ENCODE measurements at places on chromosomes 5 and 9. TPM values are rescaled to one million over a fixed set of nuclear protein-coding genes. Genes with fewer than 3 reads are reported as not detected.

- DNase-seq, result no peak
Measured at GRCh38 chr9:13919401-13919800, 394.5 kb downstream of the NFIB start.

GRCh38 chr9:131402738-131403492, 9.0 kb downstream of the PRRC2B start:
- DNase-seq, result peak; percentile 89

DNA sequence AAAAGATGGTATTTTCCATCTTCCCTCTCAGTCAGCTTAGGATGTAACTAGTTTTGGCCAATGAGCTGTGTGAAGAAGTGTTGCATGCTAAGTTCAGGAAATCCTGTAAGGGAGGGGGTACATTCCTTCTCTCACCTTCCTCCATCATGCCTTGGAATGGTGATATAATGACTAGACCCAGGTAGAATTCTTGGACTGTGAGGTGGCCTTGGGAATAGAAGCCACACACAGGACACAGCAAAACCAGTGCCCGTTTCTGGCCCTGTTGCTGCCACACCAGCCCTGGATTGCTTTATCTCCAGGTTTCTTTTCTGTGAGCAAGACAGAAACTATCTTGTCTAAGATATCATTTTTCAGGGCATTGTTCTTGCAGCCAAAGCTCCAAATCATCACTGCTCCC, 10.5 kb upstream of the ZNF354A start:
- DNase-seq, result no peak

- DNase-seq, result peak; percentile 93
Measured at GRCh38 chr5:65721050-65721719, 724 bp downstream of the SGTB start.

DNA sequence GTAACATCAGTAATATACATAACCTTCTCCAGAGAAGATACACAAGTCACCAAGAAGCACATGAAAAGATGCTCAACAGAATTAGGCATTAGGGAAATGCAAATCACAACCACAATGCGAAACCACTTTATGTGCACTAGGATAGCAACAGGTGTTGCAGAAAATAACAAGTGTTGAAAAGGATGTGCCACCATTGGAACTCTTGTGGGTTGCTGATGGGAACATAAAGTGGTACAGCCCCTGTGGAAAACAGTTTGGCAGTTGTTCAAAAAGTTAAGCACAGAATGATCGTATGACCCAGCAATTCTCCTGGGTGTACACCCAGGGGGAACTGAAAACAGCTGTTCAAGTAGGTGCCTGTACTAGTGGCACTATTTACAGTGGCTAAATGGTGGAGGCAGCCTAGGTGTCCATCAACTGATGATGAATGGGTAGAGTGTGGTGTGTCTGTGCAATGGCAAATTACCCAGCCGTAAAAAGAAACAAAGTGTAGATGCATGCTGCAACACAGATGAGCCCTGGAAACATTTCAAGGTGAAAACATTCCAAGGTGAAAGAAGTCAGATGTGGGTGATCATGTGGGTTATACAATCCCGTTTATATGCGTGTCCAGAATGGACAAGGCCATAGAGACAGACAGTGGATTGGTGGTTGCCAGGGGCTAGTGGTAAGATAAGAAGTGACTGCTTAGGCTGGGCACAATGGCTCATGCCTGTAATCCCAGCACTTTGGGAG, 27.2 kb downstream of the CCDC69 start:
- no peak for DNase-seq

GRCh38 chr5:154446195-154447088, 645 bp downstream of the SAP30L start:
- no peak for DNase-seq

RETREG1 gene
- 39.3 TPM for total RNA-seq

OSMR gene
- total RNA-seq, result 25.2 TPM

CKMT2 gene
- total RNA-seq, result 9.8 TPM

FCN2 gene
- not detected for total RNA-seq

STK32A gene
- total RNA-seq, result 0.99 TPM

IFNK gene
- not detected for total RNA-seq

TAF11L5 gene
- total RNA-seq, result not detected
